ENCODE measurements at places on chromosomes 3 and 15.
A peak's percentile ranks its signal among the peaks of the same experiment; 100 is the strongest.

- DNase-seq = no peak
Measured at GRCh38 chr15:76994001-76994400, 925 bp upstream of the PSTPIP1 start.

- no peak for DNase-seq
Measured at GRCh38 chr3:177807150-177807875, 610.0 kb upstream of the TBL1XR1 start.

GRCh38 chr3:122784436-122784835, 9.2 kb downstream of the HSPBAP1 start:
- no peak for DNase-seq

DNA sequence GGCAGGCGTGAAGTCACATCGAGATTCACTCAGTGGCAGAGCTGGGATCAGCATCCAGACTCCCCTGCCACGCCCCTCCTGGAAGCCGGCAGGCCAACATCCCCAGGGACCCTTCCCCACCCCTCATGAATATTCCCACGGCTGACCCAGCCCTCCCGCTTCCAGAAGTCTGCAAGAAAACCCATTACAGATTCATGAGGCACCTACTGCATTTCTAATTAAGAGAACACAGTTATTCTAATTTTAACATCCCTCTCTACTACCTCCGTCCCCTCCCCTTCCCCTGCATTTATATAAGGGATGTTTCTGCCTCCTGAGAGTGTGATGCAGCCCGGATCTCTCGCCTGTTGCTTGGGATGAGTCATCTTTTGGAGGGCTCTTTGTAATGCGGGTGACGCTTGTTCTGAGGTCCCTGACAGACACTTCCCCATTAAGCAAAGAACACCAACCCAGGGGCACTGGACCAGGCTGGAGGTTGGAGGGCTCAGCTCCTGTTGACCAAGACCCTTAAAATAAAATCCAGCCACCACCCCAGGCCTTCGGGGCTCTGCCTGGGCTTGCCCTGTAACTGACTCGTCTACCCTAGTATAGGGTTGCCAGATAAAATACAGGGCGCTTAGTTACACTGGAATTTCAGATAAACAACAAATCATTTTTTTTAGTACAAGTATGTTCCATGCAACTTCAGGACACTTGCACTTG, 118.7 kb downstream of the NUP210 start:
- no peak for DNase-seq

GRCh38 chr15:60535743-60536142, 56.8 kb upstream of the ICE2 start:
- no peak for DNase-seq

DNA sequence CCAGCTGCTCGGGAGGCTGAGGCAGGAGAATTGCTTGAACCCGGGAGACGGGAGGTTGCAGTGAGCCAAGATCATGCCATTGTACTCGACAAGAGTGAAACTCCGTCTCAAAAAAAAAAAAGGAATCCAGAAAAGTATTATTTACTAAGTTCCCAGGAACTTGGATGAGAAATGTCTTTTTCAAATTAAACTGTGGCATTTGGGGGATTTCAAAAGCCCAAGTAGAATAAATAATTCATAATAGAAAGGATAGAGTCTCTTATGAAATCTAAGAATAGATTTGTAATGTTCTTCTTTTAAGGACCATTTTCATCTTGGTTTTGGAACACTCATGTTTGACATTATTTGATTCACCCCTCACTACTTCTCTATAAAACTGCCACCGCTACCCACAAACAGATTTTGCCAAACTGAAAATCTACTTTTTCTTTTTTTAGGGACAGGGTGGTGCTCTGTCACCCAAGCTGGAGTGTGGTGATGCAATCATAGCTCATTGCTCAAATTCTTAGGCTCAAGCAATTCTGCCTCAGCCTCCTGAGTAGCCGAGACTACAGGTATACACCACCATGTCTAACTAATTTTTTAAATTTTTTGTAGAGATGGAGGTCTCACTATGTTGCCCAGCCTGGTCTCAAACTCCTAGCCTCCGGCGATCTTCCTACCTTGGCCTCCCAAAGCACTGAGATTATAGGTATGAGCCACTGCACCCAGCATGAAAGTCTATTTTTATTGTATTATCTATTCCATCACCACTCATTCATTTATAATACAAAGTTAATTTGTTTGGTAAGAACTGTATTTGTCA, 99.3 kb downstream of the SENP2 start:
- DNase-seq = no peak

DNA sequence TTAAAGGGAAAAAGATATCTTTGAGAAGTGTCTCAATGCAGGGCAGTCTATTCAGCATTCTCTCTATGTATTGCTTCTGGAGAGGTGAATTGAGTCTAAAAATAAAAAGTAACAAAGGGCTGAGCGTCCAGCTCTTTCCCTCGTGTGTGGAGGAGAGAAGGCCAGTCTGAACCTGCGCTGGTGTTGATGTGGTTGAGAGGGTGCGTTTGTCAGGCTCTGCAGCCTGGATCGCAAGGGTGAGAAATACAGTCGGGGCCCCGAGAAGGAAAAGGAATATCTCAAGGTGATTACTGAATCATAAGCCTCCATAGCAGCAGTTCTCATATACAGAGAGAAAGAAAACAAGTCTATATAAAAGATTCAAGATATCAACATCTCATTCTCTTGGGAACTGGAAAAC, 494.1 kb upstream of the MDFIC2 start:
- DNase-seq = no peak

DNA sequence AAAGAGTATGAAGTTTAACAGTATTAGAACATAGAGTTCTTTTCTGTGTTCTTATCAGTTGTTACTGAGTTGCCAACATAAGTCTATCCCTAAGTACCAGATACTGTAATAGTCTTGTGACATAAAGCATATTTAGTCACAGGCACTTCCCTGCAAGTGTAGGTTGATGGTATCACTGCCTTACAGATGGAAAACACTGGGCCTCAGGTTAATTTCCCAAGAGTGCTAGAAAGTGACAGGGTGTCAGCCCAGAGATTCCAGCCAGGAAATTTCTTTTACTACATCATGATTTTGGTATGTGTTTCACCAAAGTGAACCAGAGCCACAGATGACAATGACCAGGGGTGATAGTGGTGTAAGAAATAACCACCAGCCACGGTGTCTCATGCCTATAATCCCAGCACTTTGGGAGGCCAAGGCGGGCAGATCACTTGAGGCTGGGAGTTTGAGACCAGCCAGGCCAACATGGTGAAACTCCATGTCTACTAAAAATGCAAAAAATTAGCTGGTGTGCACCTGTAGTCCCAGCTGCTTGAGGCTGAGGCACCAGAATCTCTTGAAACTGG, 3.2 kb downstream of the EIF1B start:
- no peak for DNase-seq

DNA sequence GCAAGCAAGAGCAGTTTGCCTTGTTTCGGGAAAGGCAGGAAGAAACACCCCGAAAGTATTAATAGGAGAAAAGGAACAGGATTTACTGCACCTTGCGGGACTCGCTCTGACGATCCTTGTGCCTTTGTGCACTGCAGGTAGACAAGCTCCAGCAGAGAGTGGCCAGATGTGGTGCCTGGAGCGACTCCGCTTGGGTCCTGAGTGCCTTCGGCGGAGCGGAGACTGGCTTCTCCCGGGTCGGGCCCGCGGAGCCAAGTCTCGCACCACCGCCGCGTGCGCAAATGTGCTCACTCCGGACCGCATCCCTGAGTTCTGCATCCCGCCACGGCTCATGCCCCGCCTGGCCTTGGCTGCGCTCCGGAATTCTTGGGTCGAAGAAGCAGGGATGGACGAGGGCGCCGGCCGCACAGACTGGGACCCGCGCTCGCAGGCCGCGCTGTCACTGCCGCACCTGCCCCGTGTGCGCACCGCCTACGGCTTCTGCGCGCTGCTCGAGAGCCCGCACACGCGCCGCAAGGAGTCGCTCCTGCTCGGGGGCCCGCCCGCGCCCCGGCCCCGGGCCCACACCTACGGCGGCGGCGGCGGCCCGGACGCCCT, 769 bp downstream of the C2CD4A start:
- no peak for DNase-seq

DNA sequence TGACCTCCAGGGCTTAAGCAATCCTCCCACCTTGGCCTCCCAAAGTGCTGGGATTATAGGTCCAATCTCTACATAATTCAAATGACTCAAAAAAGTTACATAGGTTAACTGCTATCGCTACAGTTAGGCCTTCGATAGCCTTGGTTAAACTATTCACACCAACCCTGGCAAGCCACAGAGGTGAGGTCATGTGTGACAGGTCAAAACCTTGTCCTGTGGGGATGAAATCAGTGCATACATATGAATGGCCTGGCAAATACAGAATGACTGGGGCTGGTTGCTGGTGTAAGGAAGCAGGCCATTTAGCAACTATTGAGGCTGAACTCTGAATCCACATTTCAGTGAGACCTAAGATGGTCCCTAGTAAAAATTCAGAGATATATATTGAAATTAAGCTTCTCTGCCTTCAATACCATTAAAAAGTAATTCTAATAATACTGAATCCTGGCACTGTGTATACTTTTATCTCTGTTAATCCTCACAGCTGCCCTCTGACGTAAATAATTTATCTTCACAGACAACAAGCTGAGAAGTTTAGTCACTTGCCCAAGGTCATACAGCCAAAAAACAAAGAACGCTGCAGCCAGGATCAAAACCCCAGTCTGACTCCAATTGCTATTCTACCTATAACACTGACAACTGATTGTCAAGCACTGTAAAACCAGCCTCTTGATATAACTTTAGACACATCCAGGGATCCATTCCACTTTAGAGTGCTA, 35.3 kb downstream of the MKRN2 start:
- DNase-seq = no peak

DNA sequence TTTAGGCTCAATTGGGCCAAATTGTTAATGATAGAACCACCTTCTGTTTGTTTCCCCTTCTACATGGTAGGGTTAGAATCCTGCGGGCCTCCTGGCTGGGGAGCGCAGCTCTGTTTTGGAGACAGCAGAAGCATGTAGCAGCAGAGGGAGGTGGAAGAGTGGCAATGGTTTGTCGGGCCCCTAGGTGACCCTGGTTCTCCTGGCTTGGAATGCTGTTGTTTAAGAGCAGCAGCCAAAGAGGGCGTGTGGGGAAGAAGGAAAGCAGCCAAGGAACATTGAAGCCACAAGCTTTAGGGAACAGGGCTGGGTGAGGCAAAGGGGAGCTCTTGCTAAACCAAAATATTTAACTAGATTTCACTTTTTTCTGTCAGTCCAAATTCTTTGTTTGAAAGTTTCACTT, 213.7 kb upstream of the NR2E3 start:
- no peak for DNase-seq

DNA sequence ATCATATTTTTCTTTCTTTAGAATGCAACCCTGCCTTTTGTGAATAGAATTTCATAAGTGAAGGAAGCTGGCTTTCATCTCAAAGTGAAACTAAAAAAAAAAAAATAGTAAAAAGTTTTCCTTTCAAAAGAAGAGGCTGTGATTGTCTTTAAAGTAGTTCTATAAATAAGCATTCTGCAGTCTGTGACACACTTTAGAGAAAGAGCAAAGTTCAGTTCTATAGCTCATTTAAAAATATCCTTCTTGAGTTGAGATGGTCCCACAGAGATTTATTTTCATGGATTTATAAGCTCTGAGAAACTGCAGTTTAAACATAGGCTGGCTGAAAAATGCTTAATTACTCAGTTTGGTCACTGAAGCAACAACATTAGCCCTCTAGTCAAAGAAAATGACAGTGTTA, 36.1 kb upstream of the CNTN6 start:
- no peak for DNase-seq

DNA sequence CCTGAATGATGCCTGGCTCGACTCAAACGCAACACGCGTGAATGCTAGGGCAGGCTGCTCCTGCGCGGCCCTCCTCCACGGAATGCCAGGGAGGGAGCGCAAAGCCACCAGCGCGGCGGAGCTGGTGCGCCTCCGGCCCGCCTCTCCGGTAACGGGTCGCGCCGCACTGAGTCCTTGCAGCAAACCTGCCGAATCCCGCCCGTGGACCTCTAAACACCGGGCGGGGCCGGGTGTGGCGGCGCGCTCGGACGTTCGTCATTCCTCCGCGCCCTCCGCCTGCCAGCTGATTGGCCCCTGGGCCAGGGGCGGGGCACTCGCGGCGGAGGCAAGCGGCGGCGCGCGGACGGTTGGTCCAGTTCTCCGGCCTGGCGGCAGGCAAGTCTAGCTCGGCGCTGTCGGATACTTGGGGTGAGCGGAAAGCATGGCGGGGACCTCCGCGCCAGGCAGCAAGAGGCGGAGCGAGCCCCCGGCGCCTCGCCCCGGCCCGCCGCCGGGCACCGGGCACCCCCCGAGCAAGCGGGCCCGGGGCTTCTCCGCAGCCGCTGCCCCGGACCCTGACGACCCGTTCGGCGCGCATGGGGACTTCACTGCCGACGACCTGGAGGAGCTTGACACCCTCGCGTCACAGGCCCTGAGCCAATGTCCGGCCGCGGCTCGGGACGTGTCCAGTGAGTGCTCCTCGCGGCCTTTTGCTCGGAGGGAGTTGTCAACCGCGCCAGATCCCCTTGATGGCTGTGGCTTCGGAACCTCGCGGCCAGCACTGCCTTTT, at the start of gene ATRIP:
ATRIP (plus strand) TSS at position 313 of the 769 bp plus-strand sequence; CDS start at position 422, 109 bp downstream.
- DNase-seq = peak; percentile 13

DNA sequence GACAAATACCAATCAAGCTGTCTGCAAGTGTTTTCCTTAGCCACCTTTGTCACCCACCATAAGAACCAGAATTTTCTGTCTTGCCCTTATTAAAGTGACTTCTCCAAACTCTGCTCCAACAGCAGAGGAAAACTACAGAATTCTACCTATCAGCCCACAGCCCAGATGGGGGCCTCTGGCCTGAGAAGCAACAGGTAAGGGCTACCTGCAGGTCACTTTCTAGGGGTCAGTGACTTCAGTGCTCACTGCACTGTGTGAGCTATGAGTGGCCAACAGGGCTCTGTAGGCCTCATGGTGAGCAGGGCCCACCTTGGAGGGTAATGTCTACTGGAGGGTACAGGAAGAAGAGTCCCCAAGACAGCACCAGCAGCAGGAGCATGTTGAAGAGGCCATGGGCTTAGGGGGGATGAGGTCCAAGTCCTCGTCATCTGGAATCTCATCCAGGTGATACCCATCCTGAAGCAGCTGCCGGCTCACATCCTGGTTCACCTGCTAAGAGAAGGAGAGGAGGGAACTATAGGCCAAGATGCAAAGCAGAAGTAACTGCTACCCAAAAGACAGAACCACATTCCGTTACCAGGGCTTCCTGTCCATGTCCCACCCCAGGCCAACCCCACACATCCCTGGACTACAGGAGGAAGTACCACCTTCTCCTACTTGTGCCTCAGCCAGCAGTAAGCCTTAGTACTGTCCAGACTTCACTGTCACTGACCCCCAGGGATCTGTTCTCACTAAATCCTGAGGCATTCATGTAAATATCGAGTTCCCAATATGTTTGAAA, 4.2 kb downstream of the FAM219B start:
- DNase-seq = no peak
